Activated T-helper 1 cell treated with anti-CD3 and anti-CD28 coated beads, Interleukin-2, amount 50 U/mL, for 16 hours (primary cell): ENCODE measurements at places on chromosomes 2 and 18.

DNA sequence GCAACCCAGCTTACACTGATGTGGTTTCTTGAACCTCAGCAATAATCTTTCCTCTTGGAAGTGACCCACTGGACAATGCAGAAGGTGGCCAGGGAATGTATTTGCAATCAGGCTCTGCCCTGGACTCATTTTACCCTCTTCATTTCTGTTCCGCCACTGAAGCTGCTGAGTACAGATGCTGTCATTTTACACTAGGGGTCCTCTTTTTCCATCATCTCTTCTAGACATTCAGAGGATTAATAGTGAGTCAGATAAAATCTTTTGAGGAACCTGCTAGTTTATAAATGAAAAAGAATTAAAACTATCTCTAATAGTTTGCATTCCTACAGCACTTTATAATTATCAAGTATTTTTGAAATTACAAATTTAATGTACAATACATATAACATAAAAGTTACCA is 87.9 kb upstream of the PNPT1 start:
- DNase-seq = no peak

DNA sequence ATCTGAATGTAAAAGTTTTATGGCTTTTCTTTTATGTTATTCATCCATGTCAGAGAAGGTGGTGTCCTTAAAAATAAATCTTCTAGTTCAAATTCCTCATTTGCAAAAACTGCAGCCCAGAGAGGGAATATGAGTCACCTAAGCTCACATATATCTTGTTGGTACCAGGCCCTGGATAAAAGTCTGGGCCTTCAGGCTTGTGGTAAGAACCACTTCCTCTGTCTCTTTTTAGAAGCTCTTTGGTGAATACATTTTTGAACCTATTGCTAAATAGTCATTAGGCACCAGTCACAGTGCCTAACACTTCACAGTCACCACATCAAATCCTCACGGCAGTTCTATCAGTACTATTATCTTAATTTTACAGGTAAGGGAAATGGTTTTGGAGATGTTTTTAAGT is 199.2 kb downstream of the KCNS3 start:
- no peak for DNase-seq

- no peak for DNase-seq
Observed at GRCh38 chr2:152730591-152731333, 12.3 kb downstream of the ARL6IP6 start.

DNA sequence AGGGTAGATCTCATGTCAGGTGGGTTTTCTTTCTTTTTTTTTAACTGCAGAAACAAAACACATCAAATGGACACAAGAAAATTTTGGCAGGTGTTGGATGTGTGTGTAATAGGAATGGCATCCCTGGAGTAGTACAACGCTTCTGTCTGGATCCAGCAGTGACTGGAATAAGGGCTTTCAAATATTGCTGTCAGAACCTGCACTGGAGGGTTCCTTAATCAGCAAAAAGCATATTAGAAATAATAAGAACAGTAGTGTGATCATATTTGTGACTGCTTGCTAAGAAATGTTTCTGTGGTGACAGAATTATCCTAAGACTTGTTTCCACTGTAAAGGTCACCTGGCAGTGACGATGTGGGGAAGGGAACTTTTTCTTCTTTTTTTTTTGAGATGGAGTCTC is 30.8 kb downstream of the CREG2 start:
- DNase-seq = no peak

GRCh38 chr2:104430359-104430740 is 423.6 kb upstream of the POU3F3 start:
- no peak for DNase-seq

GRCh38 chr2:180150606-180151005 is 143.5 kb upstream of the CWC22 start:
- no peak for DNase-seq

DNA sequence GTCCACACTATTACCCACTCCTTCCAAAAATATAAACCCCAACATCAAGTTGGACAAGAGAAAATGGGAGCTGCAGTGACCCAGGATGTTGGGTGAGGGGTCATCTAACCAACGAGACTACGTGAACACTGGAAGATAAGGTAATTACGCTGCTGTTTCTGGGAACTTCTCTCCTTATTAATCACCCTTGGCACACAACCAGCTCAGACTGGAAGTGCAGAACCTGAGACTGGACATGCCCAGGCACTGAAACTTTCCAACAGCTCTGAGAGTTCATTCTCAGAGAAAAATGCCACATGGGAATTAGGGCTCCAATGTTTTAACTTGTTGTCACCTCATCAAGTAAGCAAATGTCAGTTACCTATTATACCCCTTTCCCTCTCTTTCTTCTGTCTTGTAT is 135.3 kb downstream of the CCDC148 start:
- no peak for DNase-seq

DNA sequence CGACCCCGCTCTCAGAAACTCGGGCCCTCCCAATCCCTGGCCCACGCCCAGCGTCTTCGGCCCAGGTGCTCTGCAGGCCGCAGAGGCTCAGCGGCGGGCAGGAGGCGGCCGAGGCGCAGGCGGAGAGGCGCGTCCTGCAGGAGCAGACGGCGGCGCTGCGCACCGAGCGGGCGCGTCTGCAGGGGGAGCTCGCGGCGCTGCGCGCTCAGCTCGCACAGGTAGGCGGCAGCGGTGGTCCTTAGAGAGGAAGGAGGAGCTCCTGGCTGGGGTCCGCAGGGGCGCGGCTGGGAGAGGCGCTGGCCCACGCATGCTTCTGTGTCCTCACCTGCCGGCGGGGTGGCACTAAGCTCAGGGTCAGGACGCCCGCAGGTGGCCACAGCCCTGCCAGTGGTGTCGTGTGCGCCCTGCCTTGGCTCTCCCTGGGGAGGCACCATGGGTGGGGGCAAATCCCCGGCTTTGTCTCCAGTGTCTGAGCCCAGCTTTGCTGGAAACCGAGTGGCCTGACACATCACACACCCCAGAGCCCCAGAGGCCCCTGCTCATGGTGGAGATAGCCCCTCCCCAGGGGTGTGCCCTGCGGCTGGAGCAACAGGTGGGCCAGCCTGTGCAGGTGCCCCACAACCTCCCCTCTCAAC is 14.9 kb upstream of the SNED1 start:
- DNase-seq = no peak

GRCh38 chr2:232410238-232410900 is 3.7 kb downstream of the ALPG start:
- DNase-seq = no peak

- no peak for DNase-seq
Observed at GRCh38 chr2:171087547-171087946, 73.1 kb downstream of the TLK1 start.

DNA sequence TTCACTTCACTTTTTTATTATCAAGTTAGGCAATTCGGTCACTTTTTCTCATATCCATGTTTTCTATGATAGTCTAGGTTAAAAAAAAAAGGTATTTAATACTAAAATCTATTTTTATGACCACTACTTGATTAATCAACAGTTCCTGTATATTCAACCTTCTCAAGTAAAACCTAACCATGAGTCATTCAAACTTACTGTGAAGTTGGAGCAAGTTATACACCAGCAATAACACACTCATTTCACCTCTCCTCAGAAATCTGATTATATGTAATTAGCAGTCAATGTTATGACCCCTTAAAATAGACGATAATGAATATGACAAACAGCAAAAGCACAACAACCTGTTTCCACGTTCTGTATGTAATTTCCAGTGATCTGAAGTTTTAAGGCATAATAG is 35.0 kb upstream of the ADAM17 start:
- no peak for DNase-seq

GRCh38 chr2:3169106-3169870 is 208.3 kb downstream of the EIPR1 start:
- DNase-seq = no peak

GRCh38 chr2:127386246-127386645 is 1.5 kb downstream of the MAP3K2 start:
- no peak for DNase-seq

- no peak for DNase-seq
Observed at GRCh38 chr2:15722980-15723379, 131.3 kb downstream of the DDX1 start.

- no peak for DNase-seq
Observed at GRCh38 chr2:24285484-24286152, 74.7 kb downstream of the ITSN2 start.

DNA sequence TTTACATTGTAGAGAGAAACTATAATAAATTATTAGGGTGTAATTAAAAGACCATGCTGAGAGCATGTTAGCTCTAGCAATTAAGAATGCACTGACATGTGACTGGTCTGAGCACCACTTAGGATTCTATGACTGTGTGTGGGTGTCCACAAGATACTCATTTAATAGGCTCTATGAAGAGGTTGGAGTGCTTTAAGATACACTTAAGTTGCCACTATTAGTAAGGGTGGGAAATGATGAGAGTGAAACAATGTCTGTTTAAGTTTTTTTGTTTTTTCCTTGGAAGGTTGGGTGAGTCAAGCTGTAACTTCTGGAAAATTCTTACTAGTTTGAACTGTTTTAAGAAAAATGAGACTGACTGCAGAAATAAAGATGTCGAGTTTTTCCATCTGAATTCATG is 1.8 kb upstream of the FAP start:
- no peak for DNase-seq

DNA sequence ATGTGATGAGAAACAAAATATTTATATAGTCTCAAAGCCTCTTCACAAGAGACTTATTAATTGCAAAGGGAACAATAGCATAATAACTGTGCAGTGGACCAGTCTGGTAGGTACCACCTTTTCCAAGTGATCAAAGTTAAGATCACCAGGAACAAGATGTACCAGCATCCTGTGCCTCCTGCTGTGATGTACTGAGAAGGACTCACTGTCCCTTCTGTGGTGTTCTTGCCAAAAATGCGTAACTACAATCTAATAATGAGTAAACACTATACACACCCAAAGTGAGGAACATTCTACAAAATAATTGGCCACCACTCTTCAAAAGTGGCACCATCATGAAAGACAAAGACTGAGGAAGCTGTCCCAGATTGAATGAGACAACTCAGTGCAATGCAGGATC is 14.5 kb downstream of the GNLY start:
- no peak for DNase-seq

DNA sequence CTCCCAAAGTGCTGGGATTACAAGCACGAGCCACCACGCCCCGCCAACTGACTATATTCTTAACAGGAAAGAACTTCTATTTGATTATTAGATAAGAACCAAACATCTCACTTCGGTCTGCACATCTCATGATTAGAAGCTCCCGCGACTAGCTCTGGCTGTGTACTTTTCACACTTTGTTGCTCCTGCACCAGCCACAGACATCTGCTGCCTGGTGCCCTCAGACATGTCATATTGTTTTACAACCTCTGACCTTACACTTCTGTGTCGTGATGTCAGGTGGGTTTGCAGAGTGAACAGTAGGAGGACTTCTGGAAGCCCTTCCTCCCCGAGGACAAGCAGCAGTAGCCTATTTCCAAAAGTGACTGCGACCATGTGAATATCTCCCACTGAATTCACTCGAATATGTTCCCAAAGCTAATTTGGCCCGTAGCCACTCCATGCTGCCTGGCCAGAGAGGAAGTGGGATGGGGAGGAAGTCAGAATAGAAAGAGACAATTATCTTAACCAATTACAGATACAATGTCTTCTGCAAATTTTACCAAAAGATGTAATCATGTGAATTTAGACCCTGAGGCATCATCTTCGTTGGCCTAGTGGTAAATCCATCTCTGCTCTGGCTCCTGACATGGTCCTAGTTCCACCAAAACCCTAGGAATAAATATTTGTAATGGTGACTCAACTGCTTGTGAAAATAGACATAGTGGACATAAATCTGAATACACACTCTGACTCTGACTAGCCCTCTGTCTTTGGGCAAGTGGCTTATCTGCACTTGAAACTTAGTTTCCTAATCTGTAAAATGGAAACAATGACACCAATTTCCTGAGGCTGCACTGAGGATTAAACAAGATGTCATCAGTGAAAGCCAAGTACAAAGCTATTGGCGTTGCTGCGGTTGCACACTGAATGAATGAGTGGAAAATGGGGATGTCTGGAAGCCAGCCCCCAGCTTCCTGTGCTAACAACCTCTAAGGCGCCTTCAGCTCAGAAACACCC is 406.1 kb downstream of the LRATD1 start:
- no peak for DNase-seq

- no peak for DNase-seq
Observed at GRCh38 chr2:121388371-121388770, 103.4 kb upstream of the TFCP2L1 start.

GRCh38 chr18:57107140-57107832 is 39.6 kb upstream of the BOD1L2 start:
- DNase-seq = no peak

GRCh38 chr18:8828300-8828699 is 122.9 kb downstream of the MTCL1 start:
- DNase-seq = no peak

DNA sequence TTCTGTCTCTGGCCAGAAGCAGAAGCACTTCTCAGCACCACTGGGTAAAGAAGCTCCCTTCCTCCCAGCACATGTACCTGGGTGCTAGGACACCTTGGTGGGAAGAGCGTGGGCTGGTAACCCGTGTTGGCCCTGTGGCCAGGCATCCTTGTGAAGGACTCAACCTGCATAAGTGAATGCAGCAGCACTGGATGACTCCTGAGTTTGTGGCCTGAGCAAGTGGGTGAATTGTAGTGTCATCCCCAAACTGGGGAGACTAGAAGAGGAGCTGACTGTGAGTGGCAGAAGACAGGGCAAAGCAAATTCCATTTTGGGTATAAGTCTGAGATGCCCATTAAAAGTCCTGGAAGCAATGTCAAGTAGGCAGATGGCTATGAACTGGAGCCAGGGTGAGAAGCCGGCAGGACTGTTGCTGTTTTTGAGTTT is 63.4 kb downstream of the STAT1 start:
- DNase-seq = no peak

- no peak for DNase-seq
Observed at GRCh38 chr2:128702616-128703015, 383.9 kb upstream of the HS6ST1 start.

DNA sequence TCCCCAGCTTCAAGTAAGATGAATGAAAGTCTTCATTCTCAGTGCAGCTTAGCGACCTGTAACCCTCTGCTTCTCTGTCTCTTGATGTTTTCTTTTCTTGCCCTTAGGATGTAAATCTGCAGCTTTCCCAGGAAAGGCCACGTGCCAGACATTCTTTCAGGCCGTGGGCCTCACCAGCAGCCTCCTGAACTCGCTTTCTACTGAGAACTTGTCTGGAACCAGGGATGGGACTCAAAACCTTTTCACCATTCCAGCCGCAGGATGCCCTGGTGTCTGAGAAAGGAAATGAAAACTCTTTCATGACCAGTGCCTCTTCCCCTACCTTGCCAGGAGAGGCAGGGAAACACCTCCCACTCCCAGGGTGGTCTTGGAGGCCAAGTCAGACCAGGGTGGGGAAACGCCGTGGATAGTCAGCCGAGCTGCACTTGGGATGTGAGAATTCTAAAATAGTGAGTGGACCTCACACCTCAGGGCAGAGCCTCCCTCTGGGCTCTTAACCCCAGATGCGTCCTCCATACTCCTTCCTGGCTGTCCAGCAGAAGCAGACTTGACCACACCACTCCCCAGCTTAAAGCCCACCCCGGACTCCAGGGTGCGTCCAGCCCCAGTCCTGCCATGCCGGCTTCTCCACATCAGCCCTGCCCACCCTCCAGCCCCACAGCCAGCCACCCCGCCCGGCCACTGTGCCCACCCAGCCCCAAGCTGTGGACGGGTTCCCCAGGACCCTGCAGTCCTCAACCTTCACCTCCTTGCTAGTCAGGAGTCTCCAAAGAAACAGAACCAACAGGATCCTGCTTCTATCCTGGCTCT is 115.5 kb downstream of the TWIST2 start:
- no peak for DNase-seq
